Skin of body (tissue), 3 donors: ENCODE measurements at places on chromosomes 4 and X. TPM values are rescaled to one million over a fixed set of nuclear protein-coding genes. Genes with fewer than 3 reads are reported as not detected.

The CT45A9 gene
- total RNA-seq: not detected

- DNase-seq: no peak
Observed at GRCh38 chr4:123060039-123060770, 137.8 kb upstream of the NUDT6 start.

DNA sequence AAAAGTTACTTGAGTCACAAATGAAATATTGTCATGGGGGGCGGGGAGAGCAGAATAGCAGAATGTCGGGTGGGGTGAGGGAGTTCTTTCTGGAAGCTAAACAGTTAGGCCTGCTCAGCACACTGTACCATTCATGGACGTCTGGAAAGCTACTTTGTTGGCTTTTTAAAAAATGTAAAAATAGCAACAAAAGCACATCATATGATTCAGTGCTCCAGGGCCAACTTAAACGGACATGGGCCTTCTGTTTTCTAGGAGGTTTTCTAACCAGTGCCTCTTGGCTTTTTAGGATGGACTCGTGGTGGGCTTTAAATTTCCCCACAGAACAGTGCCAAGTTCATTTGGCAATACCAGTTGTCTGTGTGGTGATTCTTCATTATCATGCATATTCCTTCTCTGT lies 57.4 kb upstream of the CLCN4 start:
- DNase-seq: peak; percentile 5

- no peak for DNase-seq
Observed at GRCh38 chr4:13316354-13316753, 167.8 kb downstream of the RAB28 start.

- no peak for DNase-seq
Observed at GRCh38 chr4:178462710-178463109, 1020.5 kb upstream of the AGA start.

DNA sequence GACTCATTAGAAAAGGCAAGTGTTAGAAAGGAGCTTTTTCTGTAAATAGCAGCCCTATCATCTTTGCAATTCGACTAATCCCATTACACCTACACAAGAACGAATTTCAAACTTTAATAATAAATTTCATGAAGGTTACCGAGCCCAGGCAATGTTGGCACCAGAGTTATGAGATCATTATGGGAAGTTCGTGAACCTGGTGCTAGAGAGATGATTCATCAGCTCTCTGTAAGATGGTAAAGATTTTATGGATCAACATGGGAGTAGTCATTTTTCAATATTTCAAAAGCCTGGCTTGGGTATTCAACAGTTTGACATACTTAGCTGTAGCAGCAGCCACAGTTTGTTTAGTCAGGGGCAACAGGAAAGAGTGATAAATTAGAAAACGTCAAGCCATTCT lies 35.8 kb downstream of the AMELX start:
- no peak for DNase-seq

The HMGB3 gene
- 11.2 TPM for total RNA-seq

GRCh38 chr4:74267998-74268606 lies 40.2 kb upstream of the EPGN start:
- DNase-seq: no peak

DNA sequence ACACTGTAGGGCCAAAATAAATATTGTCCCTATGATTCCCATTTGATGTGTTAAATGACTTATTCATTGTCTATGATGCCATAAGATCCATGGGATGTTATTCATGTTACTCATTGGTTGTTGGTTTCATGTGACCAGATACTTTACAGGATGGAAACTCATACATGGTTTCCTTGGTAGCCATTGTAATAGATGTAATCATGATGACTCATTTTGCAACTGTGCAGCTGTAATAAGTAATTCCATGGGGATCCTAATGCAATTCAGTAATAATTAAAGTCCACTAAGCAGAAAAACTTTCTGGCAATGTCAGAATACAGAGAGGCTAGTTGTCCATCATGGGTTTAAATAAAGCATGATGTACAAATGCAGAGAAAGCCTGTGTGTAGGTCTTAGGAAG lies 389.7 kb upstream of the NR3C2 start:
- DNase-seq: no peak

DNA sequence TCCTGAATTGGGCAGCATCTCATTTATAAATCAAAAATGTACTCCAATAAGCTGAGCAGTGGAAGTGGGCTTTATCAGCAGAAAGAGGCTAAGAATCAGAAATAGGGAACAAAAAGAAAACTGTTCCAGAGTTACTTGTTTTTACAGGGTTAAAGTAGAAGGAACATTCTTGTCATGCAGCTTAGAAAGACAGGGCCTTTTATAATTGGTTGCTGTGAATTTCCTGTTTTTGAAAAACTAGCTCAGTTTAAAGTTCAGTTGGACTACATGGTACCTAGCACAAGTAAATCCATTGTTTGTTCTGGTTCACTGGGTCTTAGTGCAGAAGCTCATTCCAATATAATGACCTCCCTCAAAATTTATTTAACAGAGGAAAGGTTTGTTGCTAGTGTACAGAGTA lies 200.8 kb downstream of the GRIA2 start:
- no peak for DNase-seq

DNA sequence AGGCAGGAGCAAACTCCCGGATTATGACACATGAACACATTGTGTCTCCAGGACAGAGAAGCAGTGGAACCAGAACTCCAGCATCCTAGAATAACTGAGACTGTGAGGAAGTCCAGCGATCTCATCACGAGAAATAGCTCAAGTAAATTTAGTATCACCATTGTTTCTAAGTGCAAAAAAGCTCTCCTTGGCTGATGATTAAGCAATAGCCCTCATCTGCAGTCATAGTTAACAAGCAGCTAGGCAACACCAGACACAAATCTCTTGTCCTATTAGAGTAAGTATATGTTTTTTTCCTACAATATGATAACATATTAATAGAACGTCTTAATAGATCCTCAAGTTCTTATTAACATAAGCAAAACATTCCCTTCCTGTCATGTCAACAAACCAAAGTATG lies 2.4 kb upstream of the CFAP299 start:
- no peak for DNase-seq

DNA sequence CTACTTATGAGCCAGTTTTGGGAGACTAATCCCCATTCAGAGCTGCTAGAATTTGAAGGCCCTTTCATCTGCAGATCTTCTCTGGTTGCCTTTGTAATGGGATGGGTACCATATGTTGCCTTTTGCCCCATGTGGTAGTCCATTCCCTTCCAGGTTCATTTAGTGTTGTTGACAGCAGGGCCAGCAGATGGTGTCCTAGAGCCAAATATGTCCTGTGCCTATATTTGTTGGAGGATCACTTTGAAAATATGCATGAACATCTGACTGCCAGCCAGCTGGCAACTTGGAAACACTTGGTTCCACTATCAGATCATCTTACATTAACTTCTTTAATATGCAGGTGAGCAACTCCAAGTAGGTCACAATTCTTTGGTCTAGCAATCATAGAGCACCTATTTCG lies 30.4 kb downstream of the CFAP299 start:
- DNase-seq: peak; percentile 27

GRCh38 chr4:152065545-152065944 lies 304.7 kb upstream of the GATB start:
- DNase-seq: no peak

The NBDY gene
- total RNA-seq: 5.5 TPM

DNA sequence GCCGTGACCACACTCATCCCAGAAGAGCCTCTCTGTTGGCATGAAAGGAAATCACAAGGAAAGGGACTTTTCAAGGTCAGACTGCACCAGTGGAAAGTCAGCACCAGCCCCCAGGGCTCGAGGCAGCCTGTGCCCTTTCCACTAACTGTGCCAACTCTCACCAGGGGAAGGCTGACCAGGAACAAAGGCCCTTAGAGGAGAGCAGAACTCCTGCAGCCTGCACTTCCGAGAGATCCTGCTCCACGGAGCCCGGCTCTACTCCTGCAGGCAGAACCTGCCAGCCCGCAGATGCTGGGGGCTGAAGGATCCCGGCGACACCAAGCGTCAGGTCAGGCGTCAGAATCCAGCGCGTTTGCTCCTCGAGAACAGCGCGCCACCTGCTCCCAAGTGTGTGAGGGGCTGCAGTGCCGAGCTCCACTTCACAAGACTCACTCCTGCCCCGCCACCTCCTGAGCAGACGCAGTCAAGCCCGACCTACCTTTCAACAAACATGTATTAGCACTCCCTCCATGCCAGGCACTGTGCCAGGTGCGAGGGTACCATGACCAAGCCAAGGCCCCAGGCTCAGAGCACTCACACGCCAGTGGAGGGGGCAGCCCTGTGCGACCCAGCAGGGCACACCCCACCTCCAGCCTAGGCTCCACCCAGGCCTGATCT lies 13.6 kb upstream of the HELT start:
- DNase-seq: no peak

The SOWAHD gene
- total RNA-seq: 0.79 TPM

The ALG13 gene
- 45.4 TPM for total RNA-seq

DNA sequence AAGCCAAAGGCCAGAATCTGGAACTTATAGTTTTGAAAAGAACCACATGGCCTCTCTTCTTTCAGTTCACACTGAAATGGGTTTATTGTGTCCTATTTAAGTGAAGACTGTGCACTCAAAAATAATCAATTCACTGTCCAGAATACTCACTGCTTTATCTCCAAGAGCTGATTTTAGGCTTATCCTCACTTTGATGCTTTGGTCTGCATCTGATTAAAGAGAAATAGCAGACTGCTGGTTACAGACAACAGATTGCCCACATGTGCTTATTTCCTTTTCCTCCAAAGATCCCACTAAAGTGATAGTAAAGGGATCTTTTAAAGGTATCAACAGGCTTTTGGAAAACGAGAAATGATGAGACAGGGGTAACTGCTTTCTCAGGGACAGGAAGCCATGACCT lies 30.6 kb downstream of the ACE2 start:
- DNase-seq: no peak

The CLDN22 gene
- total RNA-seq: not detected

DNA sequence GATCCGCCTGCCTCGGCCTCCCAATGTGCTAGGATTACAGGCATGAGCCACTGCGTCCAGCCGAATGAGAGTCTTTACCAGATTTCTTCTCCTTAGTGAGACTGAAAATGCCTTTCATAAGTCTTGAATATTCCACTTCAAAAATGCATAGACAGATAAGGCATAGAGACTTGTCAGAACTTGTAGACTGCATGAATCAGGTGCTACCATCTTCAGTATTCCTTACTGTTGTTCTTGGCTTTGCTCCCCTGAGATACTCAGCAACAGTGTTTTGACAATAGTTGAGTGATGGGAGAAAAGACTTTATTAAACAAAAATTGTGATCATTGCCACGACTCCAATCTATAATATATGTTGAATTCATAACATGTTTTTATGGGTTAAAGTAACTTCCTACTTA lies 11.0 kb downstream of the TKTL2 start:
- no peak for DNase-seq

- DNase-seq: no peak
Observed at GRCh38 chrX:136899221-136899620, 18.7 kb upstream of the RBMX start.

- peak; percentile 41 for DNase-seq
Observed at GRCh38 chrX:111095974-111096895, at the start of gene PAK3. Gene PAK3, plus strand, starts transcription at chrX:111096191. Its CDS starts 26,913 bp downstream, at chrX:111123104.
